ENCODE measurements at places on chromosomes 13 and 19.

DNA sequence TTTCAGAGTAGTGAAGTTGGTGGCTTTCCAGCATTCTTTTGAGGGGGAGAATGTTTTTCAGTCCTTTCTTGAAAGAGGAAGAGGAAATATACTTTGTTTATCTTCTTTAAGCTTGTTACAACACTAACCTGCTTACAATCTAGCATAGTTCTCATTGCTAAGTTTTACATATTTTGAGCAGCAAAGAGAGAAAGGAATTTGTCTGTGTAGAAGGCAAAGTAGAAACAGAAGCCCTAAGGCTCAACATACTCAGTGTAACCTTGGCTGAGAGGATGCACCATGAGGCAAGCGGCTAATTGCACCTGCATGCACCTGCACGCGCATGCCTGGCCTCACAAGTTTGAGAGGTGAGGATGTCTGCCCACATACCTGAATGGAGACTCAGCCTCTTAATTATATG, 2.2 kb downstream of the FRY start:
- no peak for DNase-seq

GRCh38 chr19:36152019-36152351, 262 bp downstream of the COX7A1 start:
- DNase-seq: no peak

DNA sequence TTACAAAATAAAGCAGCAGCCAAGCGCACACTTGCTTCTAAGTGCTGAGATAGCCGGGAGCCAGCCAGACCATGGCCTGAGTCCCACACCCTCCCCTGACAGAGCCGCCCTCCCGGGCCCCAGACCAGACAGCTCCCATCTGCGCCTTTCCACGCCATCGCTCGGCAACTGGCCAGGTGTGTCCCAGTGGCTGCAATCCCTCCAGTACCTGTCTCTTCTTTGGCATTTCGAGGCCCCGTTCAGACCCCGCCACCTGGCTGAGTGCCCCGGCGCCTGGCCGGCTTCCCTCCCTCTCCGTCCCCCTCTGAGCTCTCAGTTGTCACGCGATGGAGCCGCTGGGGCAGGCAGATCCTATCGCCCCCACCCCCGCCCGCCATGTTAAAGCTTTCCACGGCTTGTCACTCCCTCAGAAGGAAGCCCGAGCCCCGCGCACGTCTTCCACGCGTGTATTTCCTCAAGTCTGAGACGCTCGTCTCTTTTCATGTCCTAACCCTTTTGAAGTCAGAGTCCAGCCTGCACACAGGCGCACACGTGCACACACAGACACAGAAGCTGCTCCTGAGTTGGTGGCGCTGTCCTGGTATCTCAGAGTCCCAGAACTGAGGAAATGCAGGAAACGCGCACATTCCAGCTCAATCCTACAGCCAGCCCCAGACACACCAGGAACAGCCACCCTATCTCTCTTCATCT, 7.9 kb downstream of the MLLT1 start:
- no peak for DNase-seq

GRCh38 chr19:28563964-28564921, 648.7 kb downstream of the UQCRFS1 start:
- no peak for DNase-seq

- DNase-seq: no peak
These were observed 1.6 kb downstream of the ARL11 start for GRCh38 chr13:49629947-49630346.

GRCh38 chr19:33811246-33811645, 14.6 kb downstream of the KCTD15 start:
- no peak for DNase-seq

DNA sequence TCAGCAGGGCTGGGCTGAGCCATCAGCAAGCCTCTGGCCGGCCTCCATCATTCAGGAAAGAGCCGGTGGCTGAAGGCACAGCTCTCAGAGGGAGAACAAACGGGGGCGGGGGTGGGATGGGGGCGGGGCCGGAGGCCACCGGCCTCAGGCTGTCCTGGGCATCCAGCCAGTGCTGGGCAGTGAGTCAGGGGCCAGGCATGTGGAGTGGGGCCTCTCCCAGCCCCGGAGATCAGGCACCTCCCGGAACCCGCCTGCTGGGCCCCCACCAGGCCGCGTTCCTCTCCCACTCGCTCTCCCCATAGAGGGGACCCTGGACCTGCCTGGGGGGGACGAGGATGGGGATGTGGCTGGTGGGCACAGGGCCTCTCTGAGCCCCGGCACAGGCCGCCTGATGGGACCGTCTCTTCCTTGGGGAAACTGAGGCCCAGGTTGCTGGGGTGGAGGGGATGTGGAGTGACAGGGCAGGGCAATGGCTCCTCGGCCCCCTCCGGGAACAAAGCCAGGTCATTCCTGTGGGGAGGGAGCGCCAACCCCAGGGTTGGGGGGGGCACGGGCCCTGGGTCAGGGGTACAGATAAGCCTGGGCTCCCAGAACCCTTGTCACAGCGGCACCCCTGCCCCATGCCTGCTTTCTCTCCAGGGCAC, 12.9 kb downstream of the SPC24 start:
- DNase-seq: no peak

GRCh38 chr19:13095934-13096927, 6.4 kb downstream of the LYL1 start:
- DNase-seq: no peak

DNA sequence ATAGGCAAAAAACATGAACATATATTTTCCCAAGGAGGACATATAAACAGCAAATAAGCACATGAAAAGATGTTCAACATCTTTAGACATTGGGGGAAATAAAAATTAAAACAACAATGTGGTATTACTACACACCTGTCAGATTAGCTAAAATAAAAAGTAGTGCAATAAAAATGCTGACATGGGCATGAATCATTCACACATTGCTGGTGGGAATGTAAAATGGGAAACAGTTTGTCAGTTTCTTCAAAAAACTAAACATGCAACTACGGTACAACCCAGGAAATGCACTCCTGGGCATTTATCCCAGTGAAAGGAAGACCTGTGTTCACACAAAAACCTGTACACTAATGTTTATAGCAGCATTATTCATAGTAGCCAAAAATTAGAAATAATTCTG, 5.3 kb upstream of the SUCLA2 start:
- DNase-seq: no peak

- no peak for DNase-seq
These were observed 5.6 kb upstream of the GPR42 start for GRCh38 chr19:35365303-35365702.

GRCh38 chr19:48616491-48617056, 1.7 kb upstream of the FAM83E start:
- no peak for DNase-seq

- no peak for DNase-seq
These were observed at the start of gene VSTM1 for GRCh38 chr19:54063350-54064116. TSS of gene VSTM1 (minus strand) at chr19:54063897. CDS start at chr19:54063777, 120 bp downstream.

- DNase-seq: no peak
These were observed 19.6 kb upstream of the RAP2A start for GRCh38 chr13:97414392-97414791.

DNA sequence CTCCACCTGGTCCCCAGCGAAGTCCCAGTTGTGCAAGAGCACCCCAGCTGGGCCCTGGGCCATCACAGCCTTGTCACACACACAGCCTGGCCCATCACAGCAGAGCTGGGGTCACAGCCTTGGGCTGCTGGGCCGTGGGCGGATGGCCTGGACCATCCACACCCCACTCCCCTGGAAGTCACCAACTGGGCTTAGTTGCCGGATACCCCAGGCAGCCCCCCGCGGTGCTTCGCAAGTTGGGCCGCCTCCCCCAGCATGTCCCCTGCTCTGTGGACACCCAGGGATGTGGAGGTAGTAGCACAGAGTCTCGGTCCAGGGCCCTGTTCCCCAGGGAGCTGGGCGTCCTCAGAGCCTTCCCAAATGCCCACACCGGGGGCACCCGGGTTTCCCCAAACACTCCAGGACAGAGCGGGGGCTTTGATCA, 4.5 kb upstream of the ZNF554 start:
- no peak for DNase-seq

- no peak for DNase-seq
These were observed 12.3 kb downstream of the WDFY2 start for GRCh38 chr13:51596541-51596940.

DNA sequence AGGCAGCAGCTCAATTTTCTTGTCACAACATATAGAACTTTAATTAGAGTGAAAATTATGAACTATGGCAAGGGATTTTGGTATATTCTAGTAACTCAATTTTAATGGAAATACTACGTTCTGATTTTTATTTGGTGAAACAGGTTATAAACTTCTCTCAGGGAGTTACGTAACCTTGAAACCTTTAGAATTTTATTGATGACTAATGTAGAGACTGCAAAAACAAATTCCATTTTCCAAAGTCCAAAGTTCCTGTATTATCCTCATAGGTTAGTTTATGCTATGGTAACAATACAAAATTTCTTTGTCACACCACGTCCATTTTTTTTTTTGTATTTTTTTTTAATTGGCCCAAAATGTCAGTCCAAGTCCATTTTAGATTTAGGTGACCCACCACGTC, 185.7 kb downstream of the KLF5 start:
- DNase-seq: no peak

GRCh38 chr19:42961119-42961518, 24.1 kb upstream of the PSG7 start:
- DNase-seq: no peak

GRCh38 chr13:109869312-109870237, 83.2 kb upstream of the IRS2 start:
- no peak for DNase-seq

GRCh38 chr19:33283589-33283988, 18.7 kb downstream of the CEBPA start:
- DNase-seq: no peak

DNA sequence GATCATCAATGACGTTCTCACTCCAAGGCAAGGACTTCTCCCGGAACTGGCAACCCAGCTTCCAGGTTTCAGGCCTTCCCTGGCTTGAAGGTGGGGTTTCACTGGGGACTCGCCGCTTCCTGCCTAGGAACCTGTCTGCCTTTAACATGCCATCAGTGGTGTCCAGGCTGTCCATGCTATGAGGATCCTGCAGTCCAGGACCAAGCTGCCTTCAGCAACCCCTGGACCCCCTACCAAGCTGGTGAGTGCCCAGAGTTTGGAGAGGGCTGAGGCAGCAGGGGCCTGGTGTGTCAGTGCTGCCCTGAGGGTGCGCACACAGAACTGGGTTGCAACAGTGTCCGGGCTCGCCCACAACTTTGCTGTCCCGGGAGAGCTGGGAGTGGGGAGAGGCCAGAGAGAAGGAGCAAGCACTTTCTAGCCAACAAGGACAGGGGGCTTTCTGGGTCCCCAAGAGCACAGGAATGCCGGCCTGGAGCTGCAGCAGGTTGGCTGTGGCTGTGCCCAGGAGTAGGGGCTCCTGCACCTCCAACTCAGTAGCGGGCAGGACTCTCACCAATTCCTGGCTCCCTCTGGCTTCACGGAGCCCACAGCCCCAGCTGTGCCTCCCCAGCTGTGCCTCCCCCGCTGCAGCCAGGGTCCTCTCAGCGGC, 1563.2 kb upstream of the MIR17HG start:
- peak; percentile 7 for DNase-seq

- no peak for DNase-seq
These were observed 2280.4 kb upstream of the PCDH20 start for GRCh38 chr13:63696055-63696454.

DNA sequence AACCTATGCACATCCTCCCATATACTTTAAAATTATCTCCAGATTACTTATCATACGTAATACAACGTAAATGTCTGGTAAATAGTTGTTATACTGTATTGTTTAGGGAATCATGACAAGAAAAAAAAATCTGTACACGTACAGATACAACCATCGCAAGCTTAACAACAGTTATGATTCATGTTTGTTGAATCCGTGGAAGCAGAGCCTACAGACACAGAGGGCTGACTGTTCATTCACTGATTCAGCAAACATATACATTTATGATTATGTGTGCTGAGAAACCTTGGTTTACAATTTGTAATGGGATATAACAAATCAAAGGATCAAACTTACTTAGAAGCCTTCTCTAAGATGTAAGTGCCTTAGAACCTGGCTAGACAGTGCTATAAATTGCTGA, 1.5 kb downstream of the ZNF260 start:
- no peak for DNase-seq

GRCh38 chr13:46170687-46171086, 11.3 kb downstream of the LCP1 start:
- DNase-seq: peak; percentile 33

Measured in T-helper 1 cell (primary cell).